ENCODE measurements at places on chromosomes 2 and 18.

DNA sequence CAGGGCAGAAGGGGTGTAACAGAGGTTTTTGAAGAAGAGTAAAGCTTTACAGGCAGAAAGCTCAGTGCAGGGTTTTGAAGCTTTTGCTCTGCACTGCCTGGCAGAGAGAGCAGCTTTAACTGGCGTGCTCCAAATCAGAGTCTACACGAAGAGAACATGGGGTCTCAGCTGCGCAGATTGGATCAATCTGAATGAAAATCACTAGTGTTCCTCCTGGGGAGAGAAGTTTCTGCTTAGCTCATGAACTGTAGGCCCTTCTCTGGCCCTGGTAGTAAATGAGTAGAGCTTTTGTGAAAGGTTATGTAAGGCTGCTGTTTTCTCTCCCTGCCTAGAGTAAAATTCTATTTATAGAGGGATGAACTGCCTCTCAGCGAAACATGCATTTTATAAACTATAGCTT, 13.6 kb downstream of the DCC start:
- no peak for DNase-seq

GRCh38 chr2:102295566-102295965, 15.8 kb upstream of the IL1RL1 start:
- no peak for DNase-seq

DNA sequence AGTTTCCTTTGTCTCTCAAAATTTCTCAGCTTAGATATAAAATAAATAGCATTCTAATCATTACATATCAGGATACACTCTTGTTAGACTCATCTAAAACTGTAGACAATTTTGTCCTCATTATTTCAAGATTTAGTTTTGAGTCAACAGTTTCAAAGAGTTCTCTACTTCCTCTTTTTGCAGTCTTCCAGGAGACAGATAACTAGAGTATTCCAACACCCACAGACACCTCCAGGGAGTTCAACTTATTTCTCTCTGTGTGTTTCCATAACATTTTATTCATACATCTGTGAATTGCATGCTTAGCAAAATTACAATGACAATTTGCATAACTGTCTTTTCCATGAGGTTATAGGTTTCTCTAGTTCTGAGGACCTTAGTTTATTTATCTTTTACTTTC, 166.6 kb upstream of the HNMT start:
- no peak for DNase-seq

DNA sequence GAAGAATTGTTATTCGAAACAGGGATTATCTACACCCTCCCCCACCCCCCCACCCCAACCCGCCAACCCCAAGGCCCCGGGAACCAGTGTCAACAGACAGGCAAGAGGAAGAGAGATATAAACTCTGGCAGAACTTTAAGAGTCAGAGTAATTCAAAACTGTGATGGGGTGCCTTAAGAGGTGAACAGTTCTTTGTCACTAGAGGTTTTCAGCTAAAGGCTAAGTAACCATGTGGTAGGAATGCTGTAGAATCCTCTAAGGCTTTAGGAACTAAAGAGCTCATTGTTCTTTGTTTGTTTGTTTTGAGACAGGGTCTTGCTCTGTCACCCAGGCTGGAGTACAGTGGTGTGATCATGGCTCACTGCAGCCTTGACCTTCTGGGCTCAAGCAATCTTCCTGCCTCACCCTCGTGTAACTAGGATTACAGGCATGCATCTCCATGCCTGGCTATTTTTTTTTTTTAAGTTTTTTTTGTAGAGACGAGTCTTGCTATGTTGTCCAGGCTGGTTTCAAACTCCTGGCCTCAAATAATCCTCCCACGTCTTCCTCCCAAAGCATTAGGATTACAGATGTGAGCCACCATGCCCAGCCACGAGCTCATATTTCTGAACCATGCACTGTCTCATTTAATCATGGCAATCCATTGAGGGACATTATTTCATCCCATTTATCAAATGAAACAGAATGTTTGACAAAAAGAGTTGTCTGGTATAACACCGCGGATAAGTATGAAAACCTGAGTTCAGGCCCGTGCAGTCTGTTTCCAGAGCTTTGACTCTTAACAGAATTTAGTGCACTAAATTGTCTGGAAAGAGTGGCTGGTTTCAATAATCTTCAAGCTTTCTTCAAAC, 20.8 kb upstream of the TMEM17 start:
- no peak for DNase-seq

DNA sequence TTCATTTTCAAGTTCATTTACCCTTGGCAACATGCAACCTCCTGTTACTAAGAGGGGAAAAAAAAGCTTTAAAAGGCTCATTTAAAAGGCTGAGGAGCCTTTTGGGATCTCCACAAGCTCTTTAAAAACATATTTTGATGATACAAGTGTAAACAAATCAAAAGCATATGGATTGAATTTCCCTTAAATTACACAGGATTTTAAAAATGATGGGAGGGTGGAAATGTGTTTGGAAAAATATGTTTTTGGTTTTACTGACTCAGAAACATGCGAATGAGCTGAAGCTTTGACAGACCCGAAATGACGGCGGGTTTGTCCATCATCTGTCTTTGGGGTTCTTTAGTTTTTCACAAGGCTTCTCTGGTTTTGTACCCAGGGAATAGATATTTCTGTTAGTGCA, 180.6 kb upstream of the CCDC68 start:
- no peak for DNase-seq

DNA sequence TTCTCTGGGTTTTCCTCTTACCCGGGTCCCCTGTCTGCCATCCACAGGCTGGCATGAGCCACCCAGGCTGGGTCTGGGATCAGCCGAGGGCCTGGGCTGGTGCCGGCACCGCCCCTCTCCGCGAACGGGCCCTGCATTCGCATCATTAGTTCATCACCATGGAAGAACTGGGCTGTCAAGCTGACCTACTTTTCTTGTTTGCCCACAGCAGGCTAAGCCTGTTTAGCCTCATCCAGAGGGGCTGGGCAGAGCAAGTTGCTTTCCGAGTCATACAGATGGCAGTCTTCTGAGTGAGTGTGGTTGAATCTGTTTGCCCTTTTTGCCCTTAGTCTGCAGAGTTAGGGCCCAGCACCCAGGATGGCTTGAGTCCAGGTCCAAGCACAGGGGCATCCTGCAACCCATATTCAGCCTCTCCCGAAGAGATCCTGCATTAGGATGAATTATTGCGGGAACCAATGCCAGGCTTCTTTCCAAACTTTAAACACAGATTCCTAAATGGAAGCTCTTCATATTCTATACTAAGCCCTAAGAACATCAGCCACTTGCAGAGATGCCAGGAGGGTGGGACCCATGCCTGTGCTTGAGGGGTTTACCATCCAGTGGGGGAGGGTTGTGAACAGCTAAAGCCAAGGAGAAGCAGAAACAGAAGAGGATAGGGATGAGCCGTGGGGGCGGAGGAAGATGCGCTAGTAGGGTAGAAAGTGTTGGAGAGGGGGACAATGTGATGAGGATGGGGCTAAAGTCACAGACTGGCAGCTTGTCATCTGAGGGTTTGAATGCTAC, 68.0 kb downstream of the NPAS2 start:
- peak; percentile 85 for DNase-seq

GRCh38 chr2:46887028-46887885, 28.3 kb downstream of the MCFD2 start:
- no peak for DNase-seq

DNA sequence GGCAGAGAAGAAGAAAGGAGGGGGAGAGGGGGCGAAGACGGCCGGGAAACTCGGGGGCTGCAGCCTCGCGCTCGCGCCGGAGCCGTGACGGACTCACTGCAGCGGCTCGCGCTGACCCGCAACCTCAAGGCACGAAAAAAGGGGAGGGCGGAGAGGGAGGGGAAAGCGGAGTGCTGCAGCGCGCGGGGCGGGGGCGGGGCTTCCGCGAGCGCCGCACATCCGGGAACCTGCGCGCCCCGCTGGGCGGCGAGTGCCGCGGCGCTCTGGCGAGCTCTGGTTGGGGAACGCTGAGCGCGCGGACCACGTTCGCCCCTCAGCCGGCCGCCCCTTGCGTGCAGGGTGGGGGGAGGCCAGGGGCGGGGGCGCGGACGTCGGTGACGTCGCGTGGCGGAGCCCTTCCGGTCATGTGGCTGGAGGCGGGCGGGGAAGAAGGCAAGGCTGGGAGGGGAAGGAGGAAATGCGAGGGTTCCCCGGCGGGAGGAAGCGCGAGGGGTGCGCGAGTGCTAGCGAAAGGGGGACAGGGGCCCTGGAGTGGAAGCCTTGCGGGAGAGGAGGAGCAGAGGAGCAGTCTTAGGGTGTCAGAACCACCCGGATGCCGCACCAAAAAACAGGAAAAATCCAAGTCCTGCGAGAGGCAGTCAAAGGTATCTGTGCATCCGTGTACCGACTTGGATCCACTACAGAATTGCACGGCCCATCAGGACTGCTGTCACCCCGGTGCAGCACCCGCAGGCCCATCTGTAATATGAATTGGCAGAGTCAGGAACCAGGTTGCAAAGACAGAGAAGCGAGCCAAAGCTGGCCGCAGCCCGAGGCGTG, at the start of gene PPP3R1:
Gene PPP3R1, minus strand, starts transcription at position 133 of the 819 bp plus-strand sequence. CDS start 405 bp downstream, outside the sequence.
- DNase-seq, result peak; percentile 98

DNA sequence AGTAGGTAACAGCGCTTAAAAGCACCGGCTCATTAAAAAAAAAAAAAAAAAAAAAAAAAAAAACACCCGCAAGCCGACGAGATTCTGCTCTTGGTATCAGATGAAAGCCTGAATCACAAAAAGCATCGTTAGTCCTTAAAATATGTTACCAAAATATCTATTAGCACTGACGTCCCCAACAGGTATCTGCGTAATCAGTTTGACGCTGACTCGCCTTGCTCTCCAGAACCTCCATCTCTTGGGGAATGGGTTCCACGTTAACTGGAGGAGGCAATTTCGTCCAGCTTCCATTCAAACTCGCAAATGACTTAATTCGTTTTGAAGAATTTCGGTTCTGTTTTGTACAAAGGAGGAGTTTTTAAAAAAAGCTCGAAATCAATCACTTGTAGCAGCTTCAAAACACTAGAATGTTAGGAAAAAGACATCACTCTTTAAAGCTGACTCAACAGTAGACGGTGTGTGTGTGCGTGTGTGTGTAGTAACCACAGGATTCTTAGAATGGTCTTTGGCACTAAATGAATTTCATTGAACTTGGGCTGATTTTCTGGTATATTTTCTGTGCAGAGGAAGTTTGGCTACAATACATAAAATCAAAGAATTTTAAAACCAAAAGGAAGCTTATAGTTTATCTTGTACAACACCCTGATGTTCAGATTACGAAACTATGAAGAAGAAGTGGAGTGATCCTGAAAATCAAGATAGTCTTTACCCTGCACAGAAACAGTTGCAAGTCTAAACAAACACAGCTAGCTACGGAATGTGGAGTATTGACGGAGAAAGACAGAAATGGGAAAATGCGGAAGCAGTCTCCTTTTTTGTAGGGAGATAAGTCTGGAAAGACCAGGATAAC, 1.1 kb upstream of the PGAP1 start:
- DNase-seq, result peak; percentile 75

- DNase-seq, result no peak
Observed at GRCh38 chr18:31098878-31099277, 3.3 kb downstream of the DSC2 start.

DNA sequence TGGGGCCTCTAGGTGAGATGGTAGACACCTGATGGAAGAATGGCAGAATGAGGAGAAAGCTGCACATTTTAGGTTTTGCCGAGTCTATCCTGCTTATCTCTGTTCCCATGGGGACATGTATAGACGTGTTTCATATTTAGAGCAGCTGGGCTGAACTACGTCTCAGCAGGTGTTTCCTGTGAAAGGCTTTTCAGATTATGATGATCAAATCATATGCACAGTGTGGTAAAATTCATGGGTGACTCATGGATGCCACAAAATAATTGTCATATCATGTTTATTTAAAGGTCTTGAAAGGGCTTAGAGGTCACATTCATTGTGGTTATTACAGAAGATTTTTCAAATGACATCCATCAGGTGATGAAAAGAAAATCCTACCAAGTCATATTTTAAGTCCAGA, 90.5 kb downstream of the ICOS start:
- DNase-seq, result no peak

- no peak for DNase-seq
Observed at GRCh38 chr2:136956050-136956449, 190.7 kb downstream of the THSD7B start.

DNA sequence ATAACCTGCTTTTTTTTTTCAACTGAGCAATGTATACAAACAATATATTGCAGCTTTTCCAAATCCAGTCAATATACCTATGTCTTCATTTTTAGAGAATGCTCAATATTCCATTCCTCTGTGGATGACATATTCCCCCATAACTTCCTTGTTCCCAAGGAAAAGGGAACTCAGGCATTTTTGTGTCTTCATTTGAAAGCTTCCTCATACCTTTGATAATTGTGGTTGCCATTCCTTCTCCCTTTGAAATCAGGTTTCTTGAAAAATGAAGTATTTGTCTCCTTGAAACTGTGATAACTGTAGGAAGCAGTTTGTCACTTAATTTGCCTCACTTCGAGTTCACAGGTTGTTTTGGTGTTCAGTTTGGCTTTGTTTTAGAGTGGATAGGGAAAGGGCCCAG, 13.5 kb downstream of the ELAC1 start:
- DNase-seq, result no peak

DNA sequence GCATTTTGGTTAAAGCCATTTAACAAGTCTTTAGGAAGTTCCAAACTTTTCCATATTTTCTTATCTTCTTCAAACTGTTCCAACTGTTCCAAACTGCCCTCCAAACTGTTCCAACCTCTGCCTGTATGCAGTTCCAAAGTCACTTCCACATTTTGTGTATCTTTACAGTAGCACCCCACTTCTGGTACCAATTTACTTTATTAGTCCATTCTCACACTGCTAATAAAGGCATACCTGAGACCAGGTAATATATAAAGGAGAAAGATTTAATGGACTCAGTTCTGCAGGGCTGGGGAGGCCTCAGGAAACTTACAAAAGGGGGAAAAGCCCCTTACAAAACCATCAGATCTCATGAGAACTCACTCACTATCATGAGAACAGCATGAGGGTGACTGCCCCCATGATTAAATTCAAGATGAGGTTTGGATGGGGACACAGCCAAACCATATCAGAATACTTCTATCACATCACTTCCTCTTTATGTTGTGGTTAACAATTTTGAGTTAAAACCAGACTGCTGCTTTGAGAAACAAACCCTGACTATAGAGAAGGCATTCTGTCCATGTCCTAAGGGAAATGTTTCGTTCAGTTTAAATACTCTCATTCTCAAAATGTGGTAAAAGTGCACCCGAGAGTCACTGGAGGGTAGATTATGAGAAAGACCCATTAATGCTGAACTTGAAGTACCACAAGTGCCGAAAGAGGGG, 11.0 kb downstream of the IL18R1 start:
- DNase-seq, result no peak

GRCh38 chr2:171317492-171318125, 116.2 kb downstream of the METTL8 start:
- no peak for DNase-seq

DNA sequence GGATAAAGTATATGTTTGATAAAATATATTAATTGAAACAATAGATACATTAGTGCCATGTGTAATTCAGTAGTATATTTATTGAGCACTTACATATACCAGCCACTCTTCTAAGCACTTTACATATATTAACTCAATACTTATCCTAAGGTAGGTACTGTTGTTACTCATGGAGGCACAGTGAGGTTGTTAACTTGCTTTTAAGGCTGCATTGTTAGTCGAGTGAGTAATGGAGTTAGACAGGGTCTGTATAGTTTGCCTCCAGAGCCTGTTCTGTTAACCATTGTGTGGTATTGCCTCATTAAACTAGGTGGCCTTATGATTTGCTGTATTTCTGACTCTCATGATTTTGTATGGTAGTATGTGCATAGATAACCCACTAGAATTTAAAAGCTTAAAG, 44.2 kb downstream of the LCLAT1 start:
- DNase-seq, result no peak

All from umbilical cord (tissue), 2 donors.